ENCODE measurements at places on chromosomes 11 and 22.

DNA sequence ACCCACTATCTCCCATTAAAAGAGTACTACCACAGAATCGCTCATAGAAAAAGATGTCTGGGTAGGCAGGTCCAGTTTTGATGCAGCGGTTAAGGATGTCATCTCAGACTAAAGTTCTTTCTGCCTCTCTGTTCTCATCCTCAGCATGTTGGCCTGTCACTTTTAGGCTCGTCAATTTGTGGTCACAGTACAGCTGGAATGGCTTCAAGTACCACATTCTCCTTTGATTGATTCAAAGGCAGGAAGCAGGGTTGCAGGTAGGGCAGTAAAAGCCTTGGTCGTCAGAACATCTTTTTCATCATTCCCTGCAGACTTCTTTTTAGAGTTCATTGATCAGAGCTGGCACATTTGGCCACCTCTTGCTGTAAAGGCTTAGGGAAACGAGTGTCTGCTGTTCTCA, 28.7 kb downstream of the SDHD start:
- no peak for DNase-seq

DNA sequence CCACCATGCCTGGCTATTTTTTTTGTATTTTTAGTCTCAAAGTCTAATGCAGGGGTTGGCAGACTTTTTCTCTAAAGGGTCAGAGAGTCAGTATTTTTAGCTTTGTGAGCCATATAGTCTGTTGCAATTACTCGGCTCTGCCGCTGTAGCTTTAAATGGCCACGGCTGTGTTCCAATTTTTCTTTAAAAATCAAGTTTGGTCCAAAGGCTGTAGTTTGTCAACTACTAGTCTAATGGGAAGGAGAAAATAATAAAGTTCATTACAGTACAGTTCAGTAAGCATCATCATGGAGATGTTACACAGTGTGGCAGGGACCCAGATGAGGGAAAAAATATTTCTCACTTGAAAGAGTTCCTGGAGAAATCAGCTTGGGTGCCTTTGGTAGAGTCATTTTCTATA, 107.6 kb downstream of the CSNK2A3 start:
- DNase-seq, result no peak

DNA sequence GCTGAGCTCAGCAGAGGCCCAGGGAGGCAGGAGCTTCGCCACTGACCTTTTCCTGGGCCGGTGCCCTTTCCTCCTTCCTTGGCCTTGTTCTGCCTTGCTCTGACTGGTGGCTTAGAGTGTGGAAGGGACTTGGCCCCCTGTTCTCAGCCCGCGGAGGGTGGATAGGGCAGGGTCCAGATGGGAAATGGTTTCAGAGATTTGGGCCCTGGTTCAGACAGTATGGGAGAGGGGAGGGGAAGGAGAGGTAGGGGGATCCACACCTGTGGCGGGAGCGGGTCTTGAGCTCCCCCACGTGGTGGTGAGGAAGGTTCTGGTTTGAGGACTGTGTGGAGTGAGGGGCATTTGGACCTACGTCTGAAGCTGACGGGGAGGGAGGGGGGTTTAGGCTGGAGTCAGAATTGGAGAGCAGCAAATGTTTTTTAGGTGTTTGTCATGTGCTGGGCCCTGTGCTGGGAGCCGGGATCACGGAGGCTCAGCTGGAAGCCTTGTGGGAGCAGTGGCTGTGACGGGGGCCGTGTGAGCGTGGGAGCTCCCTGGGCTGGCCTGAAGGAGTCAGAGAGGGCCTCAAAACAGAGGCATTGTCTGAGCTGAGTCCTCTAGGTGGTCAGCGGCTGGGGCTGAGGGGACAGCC, 27.2 kb downstream of the SHANK3 start:
- DNase-seq, result no peak

- DNase-seq, result no peak
These were observed 159.7 kb downstream of the FAT3 start for GRCh38 chr11:92384358-92384757.

DNA sequence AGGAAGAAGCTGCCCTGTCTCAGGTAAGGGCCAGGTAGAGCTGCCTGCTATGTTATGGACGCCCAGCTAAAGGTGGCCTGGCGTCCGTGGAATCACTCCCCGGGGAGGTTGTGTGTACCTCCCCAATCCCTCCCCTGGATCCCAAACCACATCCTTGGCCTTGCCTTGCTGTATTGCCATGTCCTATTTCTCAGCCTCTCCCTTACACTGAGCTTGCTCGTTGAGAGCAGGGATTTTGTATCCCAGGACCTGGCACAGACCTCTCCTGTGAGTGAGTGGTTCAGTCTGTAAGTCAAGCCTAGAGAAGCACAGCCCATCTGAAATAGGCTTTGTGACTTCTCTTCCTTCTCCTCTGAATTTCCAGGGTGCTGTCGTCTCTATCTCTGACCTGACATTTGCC, 53.9 kb downstream of the TRAF6 start:
- DNase-seq, result no peak

- no peak for DNase-seq
These were observed 4.3 kb downstream of the KRTAP5-6 start for GRCh38 chr11:1701091-1701807.

DNA sequence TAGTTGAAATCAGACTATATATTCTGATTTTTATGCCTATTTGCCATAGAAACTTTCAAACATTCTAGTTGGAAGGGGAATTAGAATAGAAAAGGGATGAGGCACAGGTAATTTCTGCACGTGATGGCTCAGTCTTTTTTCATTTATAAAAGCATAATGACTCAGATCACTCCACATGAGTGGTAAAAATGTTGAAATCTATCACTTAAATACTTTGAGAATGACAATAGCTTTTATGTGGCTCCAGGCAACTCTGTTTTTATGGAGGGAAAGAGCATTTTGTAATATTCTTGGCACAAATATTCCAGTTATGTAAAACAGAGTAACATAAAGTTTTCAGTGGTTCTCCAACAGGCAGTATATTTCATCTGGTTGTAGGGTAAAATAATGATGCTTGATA, 5.9 kb upstream of the MMP3 start:
- DNase-seq, result no peak

- DNase-seq, result no peak
These were observed 202.9 kb downstream of the GRIK4 start for GRCh38 chr11:120714438-120714837.

DNA sequence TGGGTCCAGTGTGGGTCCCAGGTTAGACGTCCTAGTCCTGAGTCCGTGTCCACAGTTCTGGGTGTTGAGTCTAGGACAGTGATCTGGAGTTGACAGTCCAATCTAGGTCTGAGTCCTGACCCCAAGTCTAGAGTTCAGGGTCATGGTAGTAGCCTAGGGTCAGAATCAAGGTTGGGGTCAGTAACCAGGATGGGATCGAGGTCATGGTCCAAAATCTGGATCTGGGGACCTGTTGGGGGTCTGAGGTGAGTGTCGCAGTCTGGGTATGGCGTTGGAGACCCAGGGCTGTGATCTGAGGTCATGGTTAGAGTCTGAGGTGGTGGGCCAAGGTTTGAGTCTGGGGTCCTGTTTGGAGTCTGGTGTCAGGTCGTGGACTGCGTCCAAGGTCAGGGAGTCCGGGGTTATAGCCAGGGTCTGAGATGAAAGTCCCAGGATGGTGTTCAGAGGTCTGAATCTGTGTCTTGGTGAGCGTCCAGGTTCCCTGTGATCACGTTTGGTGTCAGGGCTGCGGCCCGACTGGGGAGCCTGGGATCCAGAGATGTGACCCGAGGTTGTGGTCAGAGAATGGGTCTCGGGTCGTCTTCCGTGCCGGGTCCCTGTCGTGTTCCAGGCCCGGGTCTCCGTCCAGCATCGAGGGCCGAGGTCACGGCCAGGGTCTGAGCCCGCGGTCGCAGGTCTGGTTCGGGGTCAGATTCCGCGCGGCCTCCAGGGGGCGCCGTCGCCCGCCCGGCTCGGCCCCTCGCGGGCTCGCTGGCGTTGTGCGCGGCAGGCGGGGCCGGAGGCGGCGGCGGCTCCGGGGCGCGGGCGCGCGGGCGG, 432 bp upstream of the GRK2 start:
- no peak for DNase-seq
